ENCODE measurements at places on chromosomes 4 and X.

DNA sequence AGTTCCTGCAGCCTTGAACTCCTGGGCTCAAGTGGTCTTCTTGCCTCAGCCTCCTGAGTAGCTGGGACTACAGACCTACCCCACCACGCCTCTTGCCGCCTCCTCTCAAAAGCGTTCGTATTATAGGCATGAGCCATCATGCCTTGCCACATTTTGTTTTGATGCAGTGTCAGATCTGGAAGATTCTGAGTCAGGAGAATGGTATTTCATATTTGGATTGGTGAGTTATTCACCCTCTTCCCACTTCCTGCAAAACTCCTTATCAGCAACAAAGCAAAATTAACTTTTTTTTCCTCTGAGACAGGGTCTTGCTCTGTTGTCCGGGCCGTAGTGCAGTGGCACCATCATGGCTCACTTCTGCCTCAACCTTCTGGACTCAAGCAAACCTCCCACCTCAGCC lies 29.6 kb downstream of the REST start:
- no peak for DNase-seq

DNA sequence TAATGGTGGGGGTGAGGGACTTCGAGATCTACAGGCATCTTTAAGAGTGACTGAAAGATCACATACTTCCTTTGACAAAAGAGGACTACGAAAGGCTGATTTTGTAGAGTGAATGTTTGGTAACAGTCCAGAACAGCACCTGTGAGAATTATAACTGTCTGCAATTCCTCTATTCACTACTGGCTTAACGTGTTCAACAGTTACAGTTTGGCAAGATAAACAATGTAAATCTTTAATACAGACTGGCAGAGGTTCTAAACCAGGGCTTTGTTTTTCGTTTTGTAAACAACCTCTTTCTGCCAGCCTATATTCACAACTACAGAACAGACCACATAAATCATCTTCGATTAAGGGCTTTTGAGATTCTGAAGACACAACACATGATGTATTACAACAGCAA lies 66.9 kb downstream of the NCAPG start:
- DNase-seq = no peak

DNA sequence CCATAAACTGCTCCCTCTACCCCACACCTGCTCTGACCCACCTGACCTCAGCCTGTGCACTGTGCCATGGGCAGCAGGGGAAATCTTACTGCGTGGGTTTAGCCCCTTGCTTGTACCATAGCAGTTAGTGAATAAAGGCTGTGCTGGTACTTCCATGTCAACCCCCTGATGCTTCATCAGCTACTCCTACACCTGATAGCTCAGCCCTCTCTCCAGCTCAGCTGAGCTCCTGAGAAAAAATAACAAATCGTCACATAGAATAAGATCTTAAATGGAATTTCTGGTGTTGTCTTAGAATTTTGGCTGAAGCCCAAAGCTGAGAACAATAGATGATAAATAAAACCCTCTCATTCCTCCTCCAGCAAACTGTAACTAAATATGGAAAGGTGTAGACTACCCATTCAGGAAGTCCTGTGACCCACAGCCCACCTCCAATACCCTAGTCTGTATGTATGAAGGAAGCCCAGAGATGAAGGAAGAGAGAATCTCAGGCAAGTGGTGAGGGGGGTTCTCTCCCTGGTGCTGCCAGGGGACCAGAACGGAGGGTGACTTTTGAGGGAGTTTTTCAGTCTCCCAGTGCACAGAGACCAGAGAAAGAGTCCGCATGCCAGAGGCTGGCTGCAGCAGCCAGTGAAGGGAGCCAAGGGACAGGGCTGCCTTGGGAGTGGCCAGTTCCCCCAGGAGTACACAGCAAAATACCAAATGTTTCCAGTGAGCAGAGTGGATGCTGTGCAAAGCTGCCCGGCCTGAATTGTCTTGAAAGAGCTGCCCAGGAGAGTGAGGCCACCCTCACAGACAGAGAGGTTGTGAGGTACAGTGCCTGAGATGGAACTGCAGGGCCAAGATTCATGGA lies 227.3 kb downstream of the QDPR start:
- no peak for DNase-seq

- no peak for DNase-seq
Observed at GRCh38 chrX:48003367-48003757, 427 bp downstream of the ZNF182 start.

Data from brain pericyte (primary cell).